Activated CD4-positive, alpha-beta T cell treated with anti-CD3 and anti-CD28 coated beads for 4 hours (primary cell): ENCODE measurements at places on chromosomes 2 and 18.
A peak's percentile ranks its signal among the peaks of the same experiment; 100 is the strongest.

GRCh38 chr2:100807707-100808106, 12.2 kb upstream of the NPAS2 start:
- DNase-seq: no peak

DNA sequence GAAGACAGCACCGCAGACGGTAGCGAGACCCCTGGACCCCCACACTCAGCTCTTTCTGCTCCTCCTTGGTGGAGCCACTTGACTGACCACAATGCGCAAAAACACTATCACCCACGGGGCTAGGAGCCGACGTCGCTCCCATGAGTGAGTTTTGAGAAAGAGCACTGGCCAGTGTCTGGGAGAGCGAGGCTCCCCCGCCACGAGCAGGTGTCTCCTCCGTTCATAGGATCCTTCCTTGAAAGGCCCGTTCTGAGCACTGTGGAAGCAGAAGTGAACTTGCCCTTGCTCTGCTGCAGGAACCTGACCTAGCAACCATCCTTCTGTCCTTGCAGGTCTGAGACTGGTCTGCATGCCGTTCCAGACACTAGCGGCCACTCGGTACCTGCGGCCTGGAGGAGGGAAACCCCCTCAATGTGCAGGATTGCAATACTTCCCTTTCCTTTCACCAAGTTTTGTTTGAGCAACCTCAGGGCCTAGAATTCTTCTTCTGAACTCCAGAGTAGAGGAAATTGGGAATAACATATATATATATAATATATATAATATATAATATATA, 12.9 kb upstream of the ZNF516 start:
- no peak for DNase-seq

DNA sequence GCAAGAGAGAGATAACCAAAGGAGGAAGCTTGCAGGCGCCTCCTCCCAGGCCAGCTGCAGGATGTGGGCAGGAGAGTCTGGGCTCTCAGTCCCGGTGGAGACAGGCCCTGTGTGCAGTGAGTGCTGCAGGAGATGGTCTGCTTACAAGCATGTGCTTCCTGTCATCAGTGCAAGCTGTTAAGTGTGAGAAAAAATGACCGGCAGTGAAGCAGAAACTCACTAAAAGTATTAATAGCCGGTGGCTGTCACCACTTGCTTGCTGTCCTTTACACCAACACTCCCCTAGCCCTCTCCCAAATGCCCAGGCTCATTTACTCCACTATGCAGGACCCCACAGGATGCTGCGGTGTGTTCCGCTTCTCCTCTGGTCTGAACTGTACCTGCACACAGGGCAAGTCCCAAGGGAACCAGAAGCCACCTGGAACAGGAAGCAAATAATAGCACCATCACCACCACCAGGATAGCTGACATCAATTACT, 435.6 kb upstream of the HS6ST1 start:
- DNase-seq: no peak

DNA sequence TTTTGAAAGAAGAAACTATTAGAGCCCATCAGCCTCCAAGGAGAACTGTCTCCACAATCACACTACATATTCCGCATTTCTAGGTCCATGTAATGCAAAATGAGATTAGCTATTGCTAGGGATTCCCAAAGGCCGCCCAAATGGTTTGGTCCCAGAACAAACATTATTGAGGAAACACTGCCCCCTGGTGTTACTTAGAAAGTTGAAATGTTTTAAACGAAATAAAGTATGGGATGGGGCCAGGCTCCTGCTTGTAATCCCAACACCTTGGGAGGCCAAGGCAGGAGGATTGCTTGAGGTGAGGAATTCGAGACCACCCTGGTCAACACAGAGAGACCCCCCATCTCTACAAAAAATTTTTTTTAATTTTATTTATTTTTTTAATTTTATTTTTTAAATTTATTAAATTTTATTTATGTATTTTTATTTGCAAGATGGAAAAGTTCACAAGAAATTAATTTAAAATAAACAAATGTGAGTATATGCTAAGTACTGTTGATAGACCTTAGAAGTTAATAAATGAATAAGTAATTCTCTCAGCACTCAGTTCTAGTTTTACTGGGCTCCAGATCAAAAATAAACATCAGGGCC, 5.5 kb downstream of the NHEJ1 start:
- peak; percentile 43 for DNase-seq

GRCh38 chr18:10141559-10141958, 227.7 kb downstream of the VAPA start:
- DNase-seq: no peak

DNA sequence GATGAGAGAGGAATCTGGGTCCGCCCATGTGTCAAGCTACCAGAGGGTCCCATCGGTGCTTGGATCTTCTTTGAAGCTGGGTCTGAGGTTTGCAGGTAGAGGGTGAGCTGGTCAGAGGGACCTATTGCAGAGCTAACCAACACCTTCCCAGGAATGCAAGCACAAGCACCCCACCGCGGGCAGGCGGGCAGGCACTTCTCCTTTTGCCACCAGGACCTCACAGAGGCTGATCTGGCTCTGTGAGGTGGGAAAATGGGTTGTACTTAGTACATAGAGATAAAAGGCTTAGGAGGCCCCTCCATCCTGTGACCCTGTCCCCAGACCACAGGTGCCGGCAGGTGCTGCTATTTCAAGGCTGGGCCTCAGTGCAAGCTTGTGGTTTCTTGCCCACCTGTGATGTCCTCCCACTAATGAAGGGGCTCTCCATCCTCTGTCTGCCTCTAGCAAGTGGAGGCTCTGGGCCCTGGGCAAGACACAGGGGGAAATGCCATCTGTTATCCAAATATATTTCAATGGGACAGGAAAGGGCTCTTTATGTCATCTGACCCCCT, 31.4 kb upstream of the IL37 start:
- DNase-seq: no peak

GRCh38 chr18:41642756-41643155, 312.3 kb upstream of the PIK3C3 start:
- no peak for DNase-seq

- no peak for DNase-seq
Measured at GRCh38 chr18:30679285-30679930, 363.1 kb downstream of the DSC3 start.

- DNase-seq: no peak
Measured at GRCh38 chr2:98140210-98140609, 53.2 kb downstream of the VWA3B start.

DNA sequence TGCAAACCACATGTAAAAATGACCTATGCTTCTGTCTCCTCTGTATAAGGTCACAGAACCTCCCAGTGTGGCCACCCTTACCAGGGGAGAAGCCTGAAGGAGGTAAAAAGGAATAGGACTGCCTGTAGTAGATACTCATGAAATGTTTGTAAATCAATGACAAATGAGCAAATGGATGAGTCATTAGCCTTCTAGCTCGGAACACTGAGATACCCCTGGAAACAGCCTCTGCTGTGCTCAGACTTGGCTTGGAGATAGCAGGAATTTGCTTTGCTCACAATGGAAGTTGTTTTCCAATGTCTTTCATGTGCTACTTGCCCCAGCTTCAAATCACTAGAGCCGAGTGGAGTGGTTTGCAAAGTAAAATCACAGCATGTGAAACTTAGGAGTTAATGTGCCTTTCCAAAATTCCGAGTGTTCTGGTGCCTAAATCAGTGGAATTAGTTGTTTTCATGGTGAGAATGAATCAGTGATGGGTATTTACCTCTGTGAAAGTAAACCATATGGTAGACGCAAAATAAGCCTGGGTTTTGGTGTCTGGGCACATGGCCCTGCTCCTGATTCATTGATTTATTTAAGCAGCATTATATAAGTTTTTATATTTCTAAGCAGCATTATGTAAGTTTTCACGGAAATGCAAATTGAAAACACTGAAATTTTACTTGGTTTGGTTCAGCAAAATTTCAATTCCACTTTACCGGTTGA, 154.0 kb upstream of the MAP3K20 start:
- DNase-seq: no peak

- no peak for DNase-seq
Measured at GRCh38 chr2:76491503-76491902, 780.8 kb upstream of the GCFC2 start.

- DNase-seq: no peak
Measured at GRCh38 chr2:106581328-106581727, 94.2 kb downstream of the CD8B2 start.

- DNase-seq: no peak
Measured at GRCh38 chr2:236291911-236292310, 27.7 kb upstream of the ASB18 start.

DNA sequence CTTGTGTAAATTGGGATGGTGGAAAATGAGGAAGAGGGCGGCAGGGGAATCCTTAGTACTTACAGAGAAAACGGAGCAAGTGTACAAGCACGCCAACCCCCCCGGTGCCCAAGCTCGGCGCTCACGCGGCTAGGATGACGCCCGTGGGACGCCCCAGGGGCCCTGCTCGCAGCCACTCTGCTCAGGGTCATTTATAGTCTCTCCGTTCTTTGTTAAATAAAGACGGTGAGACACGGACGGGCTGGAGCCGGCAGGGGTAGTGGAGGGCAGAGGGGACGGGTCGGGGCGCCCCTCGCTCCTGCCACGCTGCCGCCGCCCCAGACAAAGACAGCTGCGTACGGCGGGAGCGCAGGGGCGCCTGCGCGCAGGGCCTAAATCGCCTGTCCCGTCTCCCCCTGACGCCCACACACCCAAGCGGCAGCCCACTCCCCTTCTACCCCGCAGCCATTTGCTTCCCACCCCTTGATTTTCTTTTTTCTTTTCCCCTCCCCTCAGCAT, 37.8 kb downstream of the PCBP1 start:
- DNase-seq: peak; percentile 65

DNA sequence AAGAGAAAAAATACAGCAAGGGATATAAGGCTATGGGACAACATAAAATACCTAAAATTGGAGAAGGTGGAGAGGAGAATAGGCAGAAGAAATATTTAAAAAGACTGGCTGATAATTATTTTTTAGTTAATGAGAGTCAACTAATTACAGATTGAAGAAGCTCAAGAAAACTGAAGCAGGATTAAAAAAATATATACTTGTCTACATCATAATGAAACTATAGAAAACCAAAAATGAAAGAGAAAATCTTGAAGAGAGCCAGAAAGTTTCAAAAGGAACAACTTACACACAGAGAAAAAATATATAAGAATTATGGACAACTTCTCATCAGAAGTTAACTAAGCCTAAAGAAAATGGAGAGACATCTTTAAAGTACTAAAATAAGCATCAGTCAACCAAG, 62.9 kb upstream of the APCDD1 start:
- no peak for DNase-seq

- no peak for DNase-seq
Measured at GRCh38 chr2:135557530-135557929, 26.2 kb downstream of the R3HDM1 start.

DNA sequence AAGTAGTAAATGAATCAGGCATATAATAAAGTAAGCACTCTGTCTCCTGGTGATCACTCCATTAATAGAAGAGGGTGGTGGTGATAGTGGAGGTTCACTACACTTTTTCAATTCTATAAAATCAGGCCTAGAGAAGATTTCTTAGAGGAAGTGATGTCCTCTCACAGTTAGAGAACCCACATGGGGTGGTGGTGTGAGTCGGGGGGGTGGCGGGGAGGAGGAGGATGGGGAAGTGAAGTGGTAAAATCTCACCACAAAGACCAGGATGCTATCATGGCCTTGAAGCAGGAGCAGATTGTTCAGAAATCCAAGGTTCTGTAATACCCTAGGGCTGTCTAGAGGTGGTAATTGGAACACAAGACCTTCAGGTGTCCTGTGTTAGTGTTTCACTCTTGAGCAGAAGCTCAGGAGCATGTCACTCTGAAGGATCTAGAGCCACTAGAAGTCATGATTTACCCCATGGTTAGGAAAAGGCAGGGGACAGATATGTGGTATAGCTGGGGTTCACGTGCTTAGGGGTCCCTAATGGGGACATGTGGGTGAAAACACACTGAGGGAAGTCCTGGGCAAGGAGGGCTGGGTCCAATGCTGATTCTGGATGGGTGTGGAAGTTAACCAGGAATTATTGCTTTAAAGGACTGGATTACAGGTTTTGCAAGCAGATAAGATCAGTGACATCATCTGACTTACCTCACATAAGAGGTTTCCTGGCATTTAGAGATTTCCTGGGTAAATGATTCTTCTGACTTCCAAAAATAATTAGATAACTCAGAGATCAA, 31.0 kb downstream of the RNF125 start:
- peak; percentile 42 for DNase-seq

- DNase-seq: no peak
Measured at GRCh38 chr2:5022061-5022460, 670.1 kb upstream of the SOX11 start.

DNA sequence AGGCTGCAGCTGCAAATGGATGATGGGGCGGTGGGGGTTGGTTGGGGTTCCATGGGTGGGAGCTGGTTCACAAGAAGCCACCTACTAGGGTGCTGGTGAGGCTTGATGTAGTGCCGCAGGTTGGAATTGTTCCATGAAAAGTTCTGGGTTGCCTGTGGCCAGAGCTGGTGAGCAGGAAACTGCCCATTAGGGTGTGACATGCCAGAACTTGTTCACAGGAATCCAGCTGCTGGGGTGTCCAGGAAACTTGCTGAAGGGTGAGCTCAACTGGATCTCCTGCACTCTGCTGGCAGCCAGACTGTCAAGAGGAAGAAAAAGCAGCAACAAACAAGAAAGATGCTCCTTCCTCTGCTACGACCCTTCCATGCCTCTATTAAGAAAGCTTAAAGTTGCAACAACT, 48.8 kb downstream of the MAP3K20 start:
- DNase-seq: no peak

DNA sequence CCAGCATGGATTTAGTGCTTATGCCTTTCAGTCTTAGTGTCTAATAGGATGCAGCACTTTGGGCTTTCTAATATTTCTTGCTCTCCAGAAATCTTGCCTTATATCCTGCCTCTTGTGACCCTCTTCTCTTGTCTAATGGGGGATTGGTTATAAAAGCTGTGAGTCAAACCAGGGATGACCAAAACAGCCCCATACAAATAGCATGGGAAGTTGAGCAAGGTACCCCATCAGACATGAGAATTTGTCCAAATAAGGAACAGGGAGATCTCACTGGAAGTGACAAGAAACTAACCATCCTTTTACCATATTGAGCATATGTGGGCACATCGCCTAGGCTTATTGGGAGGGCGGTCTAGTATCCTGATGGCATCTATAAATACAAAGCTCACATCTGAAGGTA, 78.8 kb upstream of the BZW1 start:
- no peak for DNase-seq

DNA sequence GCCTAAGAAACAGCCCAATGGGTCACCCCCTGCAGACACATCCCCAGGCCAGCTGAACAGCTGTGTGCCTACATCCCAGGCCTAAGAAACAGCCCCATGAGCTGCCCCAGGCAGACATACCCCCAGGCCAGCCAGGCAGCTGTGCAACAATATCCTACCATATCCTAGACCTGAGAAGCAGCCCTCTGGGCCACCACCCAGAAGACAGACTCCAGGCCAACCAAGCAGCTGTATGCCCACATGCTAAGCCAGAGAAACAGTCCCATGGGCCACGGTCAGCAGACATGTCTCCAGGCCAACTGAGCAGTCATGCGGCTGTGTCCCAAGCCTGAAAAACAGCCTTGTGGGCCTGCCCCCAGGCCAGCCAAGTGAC, 205.5 kb downstream of the ATAD2B start:
- no peak for DNase-seq

- DNase-seq: peak; percentile 11
Measured at GRCh38 chr2:216694082-216694825, 1.1 kb downstream of the IGFBP5 start.

GRCh38 chr2:68463287-68463877, 3.7 kb downstream of the FBXO48 start:
- no peak for DNase-seq
